ENCODE measurements at places on chromosomes 6 and 20. TPM values are rescaled to one million over a fixed set of nuclear protein-coding genes. Genes with fewer than 3 reads are reported as not detected.

Gene MTG2
- total RNA-seq = 34.0 TPM

Gene ANKRD66
- not detected for total RNA-seq

- DNase-seq = no peak
Measured at GRCh38 chr6:12174878-12175277, 115.3 kb upstream of the EDN1 start.

DNA sequence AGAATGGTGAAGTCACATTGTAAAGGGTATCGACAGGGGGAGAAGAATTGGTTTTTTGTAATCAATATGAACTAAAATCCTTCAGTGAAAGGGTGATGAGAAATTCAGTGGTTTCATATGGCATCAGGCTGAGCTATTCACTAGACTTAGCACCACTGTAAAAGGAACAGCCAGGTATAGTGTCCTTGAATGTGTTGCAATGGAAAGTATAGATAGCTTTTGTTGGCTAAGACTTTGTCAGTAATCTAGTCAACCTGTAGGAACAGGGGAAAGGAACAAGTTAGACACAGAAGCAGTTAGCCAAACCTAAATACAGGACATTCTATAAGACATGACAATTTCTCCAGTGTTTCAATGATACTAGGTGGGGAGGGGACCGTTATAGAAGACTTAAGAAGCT lies 172.6 kb upstream of the MOCS1 start:
- DNase-seq = no peak

Gene SNRNP48
- total RNA-seq = 14.3 TPM

Gene ULBP1
- total RNA-seq = 0.82 TPM

Gene SMOC2
- not detected for total RNA-seq

DNA sequence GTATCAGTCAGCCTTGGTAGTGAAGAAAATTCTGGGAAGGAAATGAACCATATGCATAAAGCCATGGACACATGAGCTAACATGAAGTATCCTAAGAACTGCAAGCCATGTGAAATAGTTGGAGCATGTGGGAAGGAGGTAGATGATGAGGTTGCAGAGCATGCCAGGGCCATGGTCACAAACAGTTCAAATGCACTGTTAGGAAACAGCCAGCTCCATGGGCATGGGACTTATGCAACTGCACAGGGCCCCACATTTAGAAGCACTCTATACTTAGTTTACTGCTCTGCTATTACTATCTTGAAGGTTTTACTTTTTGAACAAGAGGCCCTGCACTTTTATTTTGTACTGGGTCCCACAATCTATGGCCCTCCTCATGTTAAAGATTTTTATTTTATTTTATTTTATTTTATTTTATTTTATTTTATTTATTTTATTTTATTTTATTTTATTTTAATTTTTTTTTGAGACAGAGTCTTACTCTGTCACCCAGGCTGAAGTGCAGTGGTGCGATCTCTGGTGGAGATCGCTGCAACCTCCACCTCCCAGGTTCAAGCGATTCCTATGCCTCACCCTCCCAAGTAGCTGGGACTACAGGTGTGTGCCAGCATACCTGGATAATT lies 169.1 kb downstream of the IBTK start:
- no peak for DNase-seq

DNA sequence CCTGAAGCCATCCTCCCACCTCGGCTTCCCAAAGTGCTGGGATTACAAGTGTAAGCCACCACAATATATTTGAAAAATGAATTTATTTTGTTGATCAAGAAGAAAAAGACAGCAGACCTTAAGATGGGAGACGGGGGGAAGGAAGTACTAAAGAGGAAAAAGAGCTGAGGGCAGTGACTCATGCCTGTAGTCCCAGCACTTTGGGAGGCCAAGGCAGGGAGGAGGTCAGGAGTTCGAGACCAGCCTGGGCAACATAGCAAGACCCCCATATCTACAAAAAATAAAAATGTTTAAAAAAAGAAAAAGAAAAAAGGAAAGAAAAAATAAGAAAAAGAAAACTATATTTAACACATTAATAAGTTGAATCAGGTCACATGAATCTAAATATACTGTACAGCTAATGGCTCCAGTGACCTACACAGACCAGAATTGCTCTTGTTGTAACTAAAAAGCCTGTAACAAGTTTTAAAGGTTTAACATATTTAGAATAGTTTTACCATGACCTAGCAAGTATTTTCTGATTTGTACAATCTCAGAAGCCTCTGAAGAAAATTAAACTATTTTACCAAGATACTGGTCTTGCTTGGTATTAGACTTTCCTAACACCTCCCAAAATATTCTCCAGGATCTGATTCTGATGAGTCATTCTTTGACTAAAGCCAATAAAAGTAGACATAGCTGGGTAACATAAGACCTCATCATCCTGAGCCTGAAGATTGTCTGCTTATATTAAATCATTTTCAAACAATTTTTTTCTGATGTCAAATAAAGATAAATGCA lies 4.3 kb upstream of the AKIRIN2 start:
- no peak for DNase-seq

DNA sequence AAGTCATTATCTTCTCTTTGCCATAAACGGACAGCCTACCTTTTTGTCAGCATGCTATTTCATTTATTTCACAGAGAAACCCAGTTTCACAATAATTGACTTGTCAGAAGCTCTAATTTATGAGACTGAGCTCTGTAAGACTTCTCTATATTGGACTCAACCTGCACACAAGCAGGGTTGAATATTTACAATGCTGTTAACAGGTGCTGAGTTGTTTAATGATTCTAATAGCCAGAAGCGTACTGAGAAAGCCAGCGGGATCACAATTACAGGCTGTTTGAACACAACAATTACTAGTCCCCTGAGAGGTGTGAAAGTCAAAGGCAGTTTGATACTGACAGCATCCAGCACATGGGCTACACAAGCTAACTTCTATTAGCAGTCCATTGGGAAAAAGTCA lies 128.2 kb upstream of the SIM1 start:
- no peak for DNase-seq

GRCh38 chr6:76275746-76276145 lies 203.3 kb upstream of the IMPG1 start:
- no peak for DNase-seq

DNA sequence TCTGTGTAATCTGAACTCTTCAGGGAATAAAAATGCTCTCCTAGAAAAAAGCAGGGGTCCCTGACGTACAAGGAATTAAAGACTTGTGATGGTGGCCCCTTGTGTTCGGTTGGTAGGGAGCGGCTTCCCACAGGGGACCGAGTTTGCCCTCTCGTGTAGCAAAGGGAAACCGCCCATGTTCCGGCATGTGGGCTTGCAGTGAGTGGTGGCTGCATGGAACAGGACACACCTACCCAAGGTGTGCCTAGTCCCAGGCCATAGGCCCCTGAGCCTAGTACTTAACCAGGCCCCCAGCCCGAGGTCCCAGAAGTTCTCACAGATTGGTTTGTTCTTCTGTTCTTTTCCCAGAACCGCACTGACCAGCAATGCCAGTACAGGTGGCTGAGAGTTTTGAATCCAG lies 15.5 kb downstream of the MYBL2 start:
- no peak for DNase-seq

- no peak for DNase-seq
Measured at GRCh38 chr6:106490030-106490429, 129.5 kb downstream of the CRYBG1 start.

GRCh38 chr6:8017705-8018104 lies 46.5 kb downstream of the BLOC1S5 start:
- no peak for DNase-seq

Measured in activated CD8-positive, alpha-beta memory T cell treated with anti-CD3 and anti-CD28 coated beads, Interleukin-2, amount 10 ng/mL, durations not matched to agents 7 days and 5 days (primary cell).